SK-N-DZ (cell line): ENCODE measurements at places on chromosomes 1 and 21.

DNA sequence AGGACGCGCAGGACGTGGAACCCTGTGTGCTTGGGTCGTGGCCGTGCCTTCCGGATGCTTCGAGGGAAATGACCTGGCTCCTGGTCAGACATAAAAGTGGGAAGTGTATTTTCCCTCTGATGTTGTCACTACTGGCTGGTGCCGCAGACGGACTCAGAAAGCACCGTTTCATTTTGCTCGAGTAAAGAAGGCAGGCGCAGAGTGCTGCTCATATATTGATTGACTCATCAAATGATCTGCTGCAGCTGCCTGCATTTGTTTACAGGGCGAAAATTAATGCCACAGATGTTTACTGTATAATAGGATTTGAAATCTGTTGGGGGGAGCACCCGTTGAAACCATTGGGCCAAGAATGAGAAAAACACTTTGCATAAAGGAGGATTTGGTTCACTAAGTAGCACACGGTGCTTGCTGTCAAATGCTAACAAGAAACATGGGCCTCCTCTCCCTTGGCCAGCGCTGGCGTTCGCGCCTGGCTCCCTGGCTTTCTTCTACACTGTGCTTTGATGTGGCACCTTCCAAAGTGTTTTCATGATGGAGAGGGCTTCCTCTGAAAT is 365.5 kb downstream of the CAMTA1 start:
- DNase-seq: no peak

DNA sequence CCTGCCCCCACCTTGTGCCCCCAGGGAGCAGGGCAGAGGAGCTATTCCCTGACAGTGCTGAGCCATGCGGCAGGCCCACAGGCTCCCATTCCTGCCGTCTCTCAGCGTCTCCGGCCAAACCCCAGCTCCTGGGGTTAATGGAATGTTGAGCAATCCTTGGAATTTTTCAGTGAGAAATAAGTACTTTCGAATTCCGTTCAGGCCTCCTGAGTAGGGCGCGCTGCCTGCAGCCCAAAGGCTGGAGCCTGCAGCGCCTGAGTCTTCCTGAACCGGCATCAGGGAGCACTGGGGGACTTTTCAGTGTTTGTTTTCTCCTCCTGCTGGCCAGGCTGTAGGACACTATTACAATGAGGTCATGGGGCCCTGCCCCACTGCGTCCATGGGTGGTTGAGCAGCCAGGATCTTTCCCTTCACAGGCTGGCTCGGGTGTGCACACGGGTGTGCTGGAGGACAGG is 33.3 kb upstream of the CSF1 start:
- no peak for DNase-seq

GRCh38 chr1:65206836-65207235 is 58.8 kb downstream of the AK4 start:
- DNase-seq: no peak

GRCh38 chr1:30049748-30050296 is 673.6 kb downstream of the MATN1 start:
- no peak for DNase-seq

DNA sequence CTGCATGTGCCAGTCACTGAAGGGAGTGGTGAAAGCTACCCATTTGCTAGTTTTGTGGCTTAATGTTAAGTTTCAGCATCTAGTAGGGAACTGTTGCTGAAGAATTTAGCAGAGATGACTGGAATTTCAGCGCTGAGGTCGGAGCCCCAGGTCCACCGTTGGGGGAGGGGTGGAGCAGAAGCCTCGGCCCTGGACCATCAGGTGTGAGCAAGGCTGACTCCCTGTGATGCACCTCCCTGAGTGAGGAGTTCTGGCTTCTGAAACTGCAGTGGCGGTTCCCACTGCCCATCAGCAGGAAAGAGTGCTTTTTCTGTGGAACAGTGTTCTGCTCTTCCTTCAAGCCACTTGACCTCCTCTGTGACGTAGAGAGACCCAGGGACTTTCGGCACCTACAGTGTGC is 1.3 kb downstream of the NOS1AP start:
- no peak for DNase-seq

DNA sequence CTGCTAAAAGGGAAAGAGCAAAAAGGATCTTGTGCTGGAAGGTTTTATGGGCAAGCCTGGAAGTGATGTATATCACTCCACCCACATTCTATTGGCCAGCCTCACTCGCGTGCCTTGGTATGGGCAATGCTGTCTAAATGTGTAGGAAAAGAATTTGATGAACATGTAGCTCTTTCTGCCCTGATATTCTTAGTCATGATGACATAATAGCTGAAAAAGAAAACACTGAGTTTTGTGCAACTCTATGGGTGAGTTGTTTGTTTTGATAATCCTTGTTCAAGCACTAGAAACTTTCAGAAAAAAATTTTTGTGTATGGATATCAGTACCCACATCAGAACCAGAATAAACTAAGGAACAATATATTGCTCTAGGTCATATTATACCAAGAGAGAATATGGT is 231.5 kb upstream of the ST6GALNAC5 start:
- no peak for DNase-seq

DNA sequence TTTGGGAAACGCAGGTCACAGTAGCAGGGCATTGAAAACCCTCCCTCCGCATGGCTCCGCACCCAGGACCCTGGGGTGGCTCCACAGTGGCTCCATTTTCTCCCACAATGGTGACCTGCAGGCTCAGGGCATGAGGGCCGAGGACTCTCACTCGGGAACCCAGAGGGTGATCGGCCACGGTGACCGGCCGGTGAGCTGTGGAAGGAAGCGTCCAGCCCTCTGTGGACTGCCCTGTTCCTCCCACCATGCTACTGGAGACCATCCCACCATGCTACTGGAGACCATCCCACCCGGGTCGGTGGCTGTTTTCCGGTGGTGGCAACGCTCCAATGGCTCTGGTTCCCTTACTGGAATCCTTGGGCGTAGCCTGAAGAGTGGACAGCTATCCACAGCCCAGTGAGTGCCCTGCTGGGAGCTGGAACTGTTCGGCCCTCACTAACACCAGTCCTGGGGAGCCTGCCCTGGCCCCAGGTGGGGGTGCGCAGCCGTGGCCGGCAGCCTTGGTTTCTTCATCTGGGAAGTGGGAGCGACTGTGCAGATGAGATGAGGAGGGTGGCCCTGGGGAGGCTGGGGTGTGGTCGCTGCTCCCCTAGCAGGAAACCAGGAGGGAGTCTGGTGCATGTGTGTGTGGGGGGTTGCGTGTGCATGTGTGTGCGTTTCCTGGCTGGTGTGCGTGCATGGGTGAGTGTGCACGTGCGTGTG is 59.6 kb downstream of the PRDM16 start:
- no peak for DNase-seq

DNA sequence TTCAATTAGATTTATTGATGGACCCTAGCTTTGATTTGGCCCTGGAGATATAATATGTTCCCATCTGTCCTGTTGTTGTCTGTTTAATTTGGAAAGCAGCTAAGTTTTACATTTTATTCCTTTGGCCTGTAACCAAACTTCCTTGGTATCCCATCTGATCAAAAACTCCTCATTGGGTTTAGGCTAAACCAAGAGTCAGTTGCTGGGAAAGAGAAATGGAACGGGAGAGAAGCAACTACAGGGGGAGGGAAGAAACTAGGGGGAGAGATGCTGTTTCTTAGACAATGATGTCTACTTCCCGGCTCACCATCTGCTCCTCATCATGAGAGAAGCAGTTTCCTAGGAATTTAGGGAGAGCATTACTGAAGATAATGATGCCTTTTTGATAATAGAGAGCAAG is 141.8 kb downstream of the SYT2 start:
- no peak for DNase-seq

GRCh38 chr1:43147625-43148327 is 24.3 kb downstream of the EBNA1BP2 start:
- DNase-seq: peak; percentile 81

- no peak for DNase-seq
These were observed 69.4 kb upstream of the ACTRT2 start for GRCh38 chr1:2951856-2952255.

DNA sequence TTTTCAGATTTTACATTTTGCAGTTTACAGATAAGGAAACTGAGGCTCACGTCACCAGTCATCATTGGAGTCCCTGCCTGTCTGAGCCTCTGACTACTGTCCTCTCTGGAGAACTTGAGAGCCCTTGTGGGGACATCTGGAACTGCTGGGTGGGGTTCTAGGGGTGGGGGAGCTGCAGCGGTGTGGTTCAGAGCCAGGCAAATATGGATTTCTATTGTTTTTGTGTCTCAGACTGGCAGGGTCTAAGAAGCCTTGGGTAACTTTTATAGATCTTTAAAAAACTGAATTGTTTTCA is 46.9 kb downstream of the IER5 start:
- peak; percentile 31 for DNase-seq

GRCh38 chr1:20654104-20654690 is 7.0 kb downstream of the DDOST start:
- DNase-seq: no peak

- DNase-seq: no peak
These were observed 13.0 kb downstream of the UBE4B start for GRCh38 chr1:10045480-10046355.

- no peak for DNase-seq
These were observed 31.2 kb upstream of the COQ8A start for GRCh38 chr1:226908913-226909312.

DNA sequence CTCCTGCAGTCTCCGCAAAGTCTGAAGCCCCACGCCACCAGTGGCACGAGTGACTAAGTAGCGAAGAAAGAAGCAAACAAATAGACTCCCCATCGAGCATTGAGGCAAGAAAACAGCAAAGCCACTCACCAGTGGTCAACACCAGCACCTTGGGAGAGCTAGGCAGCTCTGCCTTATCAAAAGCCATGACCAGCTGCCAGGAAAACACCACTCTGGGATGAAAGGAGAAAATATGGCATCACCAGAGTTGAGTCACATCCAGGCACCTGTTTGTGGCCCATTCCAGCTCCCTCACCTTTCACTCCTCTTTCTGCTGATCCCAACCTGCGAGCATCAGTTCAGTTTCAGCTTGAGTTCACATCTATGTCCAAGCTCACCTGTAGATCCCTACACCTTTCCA is 17.2 kb downstream of the PDZK1 start:
- no peak for DNase-seq

DNA sequence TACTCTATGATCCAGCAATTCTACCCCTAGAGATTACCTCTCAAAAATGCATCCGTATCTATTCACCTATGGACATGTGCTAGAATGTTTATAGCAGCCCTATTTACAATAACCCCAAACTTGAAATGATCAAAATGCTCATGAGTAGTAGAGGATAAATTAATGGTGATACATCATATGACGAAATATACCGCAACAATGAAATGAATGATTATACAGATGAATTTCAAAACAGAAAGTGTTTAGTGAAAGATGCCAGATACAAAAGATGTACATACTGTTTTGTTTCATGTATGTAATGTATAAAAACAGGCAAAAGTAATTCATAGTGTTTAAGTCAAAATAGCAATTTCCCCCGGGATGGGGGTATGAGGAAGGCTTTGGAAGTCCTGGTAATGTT is 91.0 kb upstream of the CD55 start:
- no peak for DNase-seq

DNA sequence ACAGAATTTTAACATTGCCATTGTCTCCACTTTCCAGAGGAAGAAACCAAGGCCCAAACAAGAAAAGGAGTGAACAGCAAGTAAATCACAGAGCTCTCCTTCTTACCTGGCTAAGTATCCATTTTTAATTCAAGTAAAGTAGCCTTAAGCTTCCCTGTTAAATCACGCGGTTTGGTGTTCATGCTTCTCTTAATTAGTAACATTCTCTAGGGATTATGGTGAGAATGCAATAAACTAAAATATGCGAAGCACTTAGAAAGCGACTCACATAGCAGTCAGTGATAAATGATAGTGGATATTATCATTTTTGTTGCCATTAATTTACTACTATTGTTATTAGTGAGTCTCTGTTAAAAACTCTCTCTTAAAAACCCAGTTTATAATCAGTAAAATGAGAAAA is 630.5 kb upstream of the TMPRSS15 start:
- no peak for DNase-seq

DNA sequence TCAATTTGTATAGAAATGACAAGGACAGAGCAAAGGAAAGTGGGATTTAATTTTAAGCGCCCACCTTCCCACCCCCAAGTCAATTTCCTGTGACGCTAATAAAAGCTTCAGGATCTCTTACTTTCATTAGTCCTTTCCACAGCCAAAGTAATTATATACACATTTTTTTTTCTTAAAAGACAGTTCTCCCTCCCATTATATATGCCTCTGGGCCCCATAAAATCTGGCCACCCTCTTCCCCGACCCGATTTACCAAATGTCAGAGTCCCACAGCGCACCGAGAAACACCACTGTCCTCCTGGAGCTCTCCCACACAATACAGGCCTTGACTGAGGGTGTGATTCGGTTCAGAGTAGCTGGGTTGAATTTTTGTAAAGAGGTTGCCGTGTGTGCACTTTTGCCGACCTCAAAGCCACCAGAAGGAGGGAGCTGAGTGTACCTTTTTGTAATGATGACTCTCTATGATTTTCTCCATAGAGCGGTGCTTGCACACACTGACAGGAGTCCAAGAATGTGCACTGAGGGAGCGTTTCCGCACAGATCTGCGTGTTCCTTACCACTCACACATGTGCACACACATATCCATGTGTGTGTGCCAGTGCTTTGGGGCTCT is 26.2 kb upstream of the IL10 start:
- no peak for DNase-seq

DNA sequence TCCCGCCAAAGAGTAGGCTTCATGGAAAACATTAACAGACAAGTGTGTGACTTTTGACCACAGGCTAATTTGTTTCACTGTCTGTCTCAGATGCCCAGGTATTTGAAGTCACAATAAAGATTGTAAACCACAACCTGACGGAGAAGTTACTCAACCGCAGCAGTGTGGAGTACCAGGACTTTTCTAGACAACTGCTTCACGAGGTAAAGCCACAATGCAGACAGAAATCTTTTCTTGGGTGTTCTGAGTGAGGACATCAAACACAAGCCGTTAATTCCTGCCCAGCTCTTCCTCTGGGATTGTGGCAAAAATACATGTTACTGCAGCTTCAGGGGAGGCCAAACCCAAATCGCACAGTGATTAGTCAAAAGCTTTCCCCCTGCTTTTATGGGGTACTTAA is 31.0 kb downstream of the UMODL1 start:
- no peak for DNase-seq

GRCh38 chr21:32114419-32115035 is 164.3 kb downstream of the MIS18A start:
- no peak for DNase-seq

DNA sequence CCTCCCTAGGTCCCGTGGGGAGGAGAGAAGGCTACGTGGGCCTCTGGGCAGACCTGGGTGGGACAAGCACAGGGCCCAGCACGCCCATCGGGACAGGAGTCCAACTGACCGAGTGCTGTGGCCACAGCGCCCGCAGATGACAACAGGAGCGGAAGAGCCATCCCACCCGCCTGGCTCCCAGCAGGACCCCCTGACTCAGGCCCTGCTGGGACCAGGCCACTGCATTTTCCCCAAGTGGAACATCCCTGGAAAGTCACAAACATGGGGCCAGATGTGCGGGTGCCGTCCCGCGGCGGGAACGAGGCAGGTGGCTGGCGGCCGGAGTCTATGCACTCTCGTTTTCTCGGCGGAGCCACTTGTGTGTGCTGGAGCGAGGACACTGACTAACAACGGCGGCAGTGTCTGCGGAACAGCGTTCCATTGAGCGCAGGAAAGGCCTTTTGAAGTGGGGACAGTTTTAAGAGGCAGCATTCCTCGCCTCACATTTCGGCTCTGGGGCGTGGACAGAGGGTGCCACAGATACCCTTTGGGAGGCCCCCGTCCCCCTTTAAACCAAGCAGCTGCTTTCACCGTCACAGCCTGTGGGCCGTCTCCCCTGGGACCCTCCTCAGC is 93.7 kb upstream of the ARHGEF16 start:
- DNase-seq: no peak

- no peak for DNase-seq
These were observed 27.2 kb downstream of the PSMG1 start for GRCh38 chr21:39156024-39156423.

GRCh38 chr1:228109962-228110488 is 926 bp upstream of the MRPL55 start:
- DNase-seq: no peak

GRCh38 chr21:25776440-25776839 is 41.7 kb downstream of the GABPA start:
- no peak for DNase-seq
